ENCODE measurements at places on chromosomes 3 and 15. TPM values are rescaled to one million over a fixed set of nuclear protein-coding genes. Genes with fewer than 3 reads are reported as not detected.
A peak's percentile ranks its signal among the peaks of the same experiment; 100 is the strongest.

TEX55 gene
- not detected for polyA plus RNA-seq

- no peak overlapping the region for H3K27ac ChIP-seq
- no peaks in the 10 kb centered on the region for H3K27me3 ChIP-seq
Measured at GRCh38 chr3:133491481-133492059, 81.9 kb upstream of the CDV3 start.

GRCh38 chr3:126937973-126938372, 44.9 kb upstream of the PLXNA1 start:
- H3K36me3 ChIP-seq: no peaks in the 10 kb centered on the region
- no peak for DNase-seq
- peaks cover 4% of the 10 kb centered on the region for H3K4me1 ChIP-seq
- H3K4me3 ChIP-seq: no peak overlapping the region

DNA sequence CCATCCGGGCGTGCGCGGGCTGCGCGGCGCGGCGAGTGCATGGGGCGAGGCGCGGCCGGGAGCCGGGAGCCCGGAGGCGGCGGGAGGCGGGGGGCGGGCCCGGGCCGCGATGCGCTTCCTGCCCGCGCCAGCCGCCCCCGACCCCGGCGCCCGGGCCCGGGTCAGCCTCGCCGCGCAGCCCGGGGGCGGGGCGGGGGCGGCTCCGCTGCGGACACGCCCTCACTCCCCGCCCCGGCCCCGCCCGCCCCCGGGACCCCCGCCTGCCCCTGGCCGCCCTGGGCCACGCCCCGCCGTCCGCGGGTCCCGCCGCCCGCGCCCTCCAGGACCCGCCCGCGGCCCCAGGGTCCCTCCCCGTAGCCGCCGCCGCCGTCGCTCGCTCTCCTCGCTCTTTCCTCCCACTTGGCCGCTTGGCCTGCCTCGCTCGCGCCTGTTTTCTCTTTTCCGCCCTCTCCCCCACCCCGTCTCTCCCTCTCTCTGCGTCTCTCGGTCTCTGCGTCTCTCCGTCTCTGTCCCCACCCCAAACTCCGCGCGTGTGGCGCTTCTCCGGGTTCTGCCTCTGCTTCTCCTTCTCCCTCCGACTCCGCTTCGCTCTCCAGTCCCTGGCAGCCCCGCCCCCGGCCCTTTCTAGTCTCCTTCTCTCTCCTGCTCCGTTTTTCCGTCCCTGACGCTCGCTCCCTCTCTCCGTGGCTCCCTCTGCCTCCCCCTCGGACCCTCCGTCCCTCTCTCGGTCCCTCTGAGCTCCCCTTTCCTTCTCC, at the start of gene PLXND1:
Gene PLXND1 (minus strand): TSS at position 41 of the 755 bp plus-strand sequence. CDS start 37 bp downstream, at position 4.
- peak; percentile 70 for DNase-seq
- peak within 1 kb of the TSS; percentile 47 for H3K4me3 ChIP-seq
- peaks cover 11% of the 10 kb centered on the region for H3K4me1 ChIP-seq
- peak within 1 kb of the TSS; percentile 58 for H3K27ac ChIP-seq
